Type B pancreatic cell (in vitro differentiated cells): ENCODE measurements at places on chromosomes 11 and 22. TPM values are rescaled to one million over a fixed set of nuclear protein-coding genes. Genes with fewer than 3 reads are reported as not detected.
A peak's percentile ranks its signal among the peaks of the same experiment; 100 is the strongest.

DNA sequence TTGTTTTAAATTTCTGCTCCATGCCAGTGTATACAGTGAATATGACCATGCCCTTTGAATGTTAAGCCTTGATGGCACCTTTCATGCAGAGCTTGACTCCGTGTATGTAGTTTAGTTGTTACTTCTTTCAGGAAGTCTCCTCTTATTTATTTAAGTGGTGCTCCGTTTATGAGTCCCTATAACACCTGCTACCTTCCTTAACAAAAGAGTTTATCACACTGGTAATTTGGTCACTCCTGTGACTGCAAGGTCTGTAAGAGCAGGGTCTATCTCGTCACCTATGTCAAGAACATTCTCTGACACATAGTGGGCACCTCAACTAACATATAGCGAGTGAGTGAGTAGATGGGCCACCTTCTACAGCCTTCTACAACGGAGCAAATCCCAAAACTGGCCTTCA is 152.5 kb downstream of the CCDC34 start:
- no peak for DNase-seq

- DNase-seq, result no peak
Observed at GRCh38 chr11:133659538-133660201, 127.4 kb upstream of the OPCML start.

DNA sequence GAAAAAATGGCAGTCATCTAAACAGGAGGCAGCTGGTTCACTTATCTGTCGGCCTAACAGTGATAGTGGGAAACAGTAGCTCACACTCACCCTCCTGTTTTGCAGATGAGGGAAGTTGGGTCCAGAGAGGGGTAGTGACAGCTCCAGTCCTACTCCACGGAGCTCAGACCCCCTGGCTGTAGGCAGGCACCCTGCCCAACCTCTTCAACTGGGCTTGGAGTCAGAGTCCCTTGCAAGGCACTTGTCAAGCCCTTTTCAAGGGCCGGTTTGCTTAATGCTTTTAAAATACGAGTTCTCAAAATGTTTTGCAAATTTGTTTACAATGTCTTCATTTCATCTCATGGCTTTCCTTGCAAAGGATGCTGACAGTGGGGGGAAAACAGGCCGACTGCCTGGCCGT is 75.1 kb downstream of the BMAL1 start:
- DNase-seq, result no peak

GRCh38 chr11:84322211-84322610 is 1036.0 kb upstream of the CCDC90B start:
- no peak for DNase-seq

DNA sequence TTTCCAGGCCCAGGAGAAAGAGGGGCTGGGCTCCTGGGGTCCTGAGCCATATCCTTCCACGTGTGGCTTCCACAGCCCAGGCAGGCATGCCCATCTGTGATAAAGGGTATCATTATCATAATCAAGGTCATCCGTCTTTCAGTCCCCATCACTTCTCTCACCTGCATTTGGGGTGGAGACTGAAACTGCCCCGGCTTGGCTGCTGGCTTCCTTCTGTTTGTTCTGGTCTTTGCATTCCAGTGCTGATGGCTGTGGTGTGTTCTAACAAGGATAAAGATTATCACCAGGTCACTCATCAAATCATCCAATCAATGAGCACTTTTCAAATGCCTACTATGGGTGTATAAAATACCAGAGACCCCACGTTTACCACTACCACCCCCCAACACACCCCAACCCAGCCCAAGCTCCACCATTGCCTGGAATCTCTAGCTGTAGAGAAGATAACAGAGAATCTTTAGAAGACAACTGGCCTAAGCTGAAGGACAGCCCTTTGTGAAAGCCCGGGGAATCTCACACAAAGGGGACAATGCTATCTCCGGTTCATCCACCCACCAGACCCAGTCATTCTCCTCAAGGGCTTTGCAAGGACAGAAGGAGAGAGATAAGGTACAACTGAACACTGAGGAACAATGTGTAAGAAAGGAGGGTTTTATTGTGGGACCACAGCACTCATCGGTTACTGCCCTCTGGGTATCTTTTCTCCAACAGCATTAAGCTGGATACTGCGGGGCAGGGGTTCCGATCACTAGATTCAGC is 54.9 kb downstream of the AHNAK start:
- no peak for DNase-seq

DNA sequence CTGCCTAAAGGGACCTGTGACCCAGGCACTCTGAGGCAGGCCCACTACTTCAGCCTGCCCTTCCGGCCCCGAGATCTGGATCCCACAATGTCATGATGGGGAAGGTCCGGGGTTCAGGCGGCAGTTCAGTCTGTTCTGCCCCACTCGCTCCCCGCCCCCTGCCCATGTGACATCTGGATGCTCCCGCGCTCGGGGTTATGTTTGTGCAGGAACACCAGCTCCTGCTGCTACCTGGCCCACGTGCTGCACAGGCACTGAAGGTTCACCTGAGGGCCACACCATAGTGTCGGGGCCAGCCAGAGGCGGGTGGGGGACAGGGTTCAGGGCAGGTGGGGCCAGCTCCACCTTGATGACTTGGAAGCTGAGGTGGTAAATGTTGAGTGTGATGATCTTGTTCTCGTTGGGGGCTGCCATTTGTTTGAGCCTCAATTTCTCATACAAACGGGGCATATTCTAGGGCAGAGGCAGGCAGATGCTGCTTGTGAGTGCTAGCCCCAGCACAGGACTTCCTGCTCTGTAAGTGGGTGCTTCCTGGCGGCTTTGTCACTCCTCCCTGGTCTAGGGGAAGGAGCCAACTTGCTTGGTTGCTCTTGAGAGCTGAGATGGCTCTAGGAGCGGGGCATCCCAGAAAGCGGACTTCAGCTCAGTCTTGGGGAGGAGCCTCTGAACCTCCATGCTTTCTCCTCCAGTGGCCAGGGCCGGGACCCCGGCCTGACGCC is 4.4 kb upstream of the SIPA1 start:
- no peak for DNase-seq

- DNase-seq, result no peak
Observed at GRCh38 chr11:95567685-95568084, 221.9 kb downstream of the FAM76B start.

- DNase-seq, result no peak
Observed at GRCh38 chr11:13465909-13466371, 2.9 kb upstream of the BTBD10 start.

DNA sequence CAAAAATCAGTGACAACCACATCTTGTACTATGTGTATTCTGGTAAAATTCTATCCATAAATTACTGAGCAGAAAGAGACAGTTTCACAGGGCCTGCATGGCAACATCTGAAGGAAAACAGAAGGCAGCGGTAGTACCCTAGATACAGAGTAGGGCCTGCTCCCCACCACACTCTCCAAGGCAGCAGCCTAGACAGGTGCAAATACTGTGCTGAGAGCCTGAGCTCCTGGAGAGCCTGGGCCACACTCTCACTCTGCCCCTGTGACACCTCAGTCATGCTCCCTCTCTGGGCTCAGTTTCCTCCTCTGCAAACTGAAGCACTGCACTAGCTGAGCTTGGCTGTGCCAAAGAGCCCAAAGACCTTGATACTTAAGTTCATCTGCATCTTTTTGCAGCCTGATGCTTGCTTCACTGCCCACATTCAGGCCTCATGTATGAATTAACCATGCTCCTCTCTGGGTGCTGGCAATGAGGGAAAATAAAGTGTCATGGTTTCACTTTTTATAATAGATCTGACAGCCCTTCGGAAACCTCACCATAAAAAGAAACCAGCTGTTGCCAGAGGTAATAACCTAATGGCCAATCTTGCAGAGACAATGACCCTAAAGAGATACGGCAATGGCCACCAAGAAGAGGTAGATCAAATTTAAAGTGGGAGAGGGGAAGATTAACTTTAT is 104.7 kb downstream of the PLEKHA7 start:
- no peak for DNase-seq

- DNase-seq, result no peak
Observed at GRCh38 chr22:26812731-26813130, 155.3 kb downstream of the MIAT start.

DNA sequence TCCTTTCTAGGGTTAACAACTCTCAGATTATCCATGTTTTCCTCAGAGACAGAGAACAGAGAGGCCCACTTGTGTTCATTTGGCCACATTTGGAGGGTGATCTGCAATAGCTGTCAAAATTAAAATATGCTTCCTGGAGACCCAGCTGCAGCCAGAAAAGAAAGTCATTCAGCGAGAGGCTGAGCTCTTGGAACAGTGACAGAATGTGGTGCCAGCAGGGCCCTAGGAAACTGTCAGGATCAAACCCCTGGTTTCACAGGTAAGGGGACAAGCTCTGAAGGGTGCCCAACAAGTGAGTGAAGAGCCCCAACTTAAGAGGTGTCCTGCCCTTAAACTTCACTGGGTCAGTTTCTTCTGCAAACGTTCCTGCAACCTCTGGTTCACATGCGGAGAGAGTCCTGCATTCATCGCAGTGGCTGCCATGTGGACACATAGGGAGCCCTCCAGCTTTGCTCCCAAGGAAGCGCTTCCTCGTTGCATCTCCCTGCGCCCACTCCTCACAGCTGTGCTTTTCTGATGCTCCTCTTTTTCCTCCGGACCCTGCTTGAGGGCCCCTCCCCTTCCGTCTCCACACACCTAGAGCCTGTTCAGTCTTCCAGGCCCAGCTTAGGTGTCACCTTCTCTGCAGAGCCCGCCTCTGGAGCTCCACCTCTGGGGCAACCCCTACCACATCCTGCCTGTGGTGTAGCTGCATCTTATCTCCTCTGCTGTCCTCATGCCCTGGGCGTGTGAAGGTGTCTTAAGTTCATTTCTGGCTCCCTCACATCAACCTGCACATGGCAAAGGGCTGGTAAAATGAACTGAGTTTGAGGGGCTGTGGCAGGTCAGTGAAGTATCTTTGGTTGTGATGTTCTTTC is 3.9 kb downstream of the UCP3 start:
- DNase-seq, result no peak

DNA sequence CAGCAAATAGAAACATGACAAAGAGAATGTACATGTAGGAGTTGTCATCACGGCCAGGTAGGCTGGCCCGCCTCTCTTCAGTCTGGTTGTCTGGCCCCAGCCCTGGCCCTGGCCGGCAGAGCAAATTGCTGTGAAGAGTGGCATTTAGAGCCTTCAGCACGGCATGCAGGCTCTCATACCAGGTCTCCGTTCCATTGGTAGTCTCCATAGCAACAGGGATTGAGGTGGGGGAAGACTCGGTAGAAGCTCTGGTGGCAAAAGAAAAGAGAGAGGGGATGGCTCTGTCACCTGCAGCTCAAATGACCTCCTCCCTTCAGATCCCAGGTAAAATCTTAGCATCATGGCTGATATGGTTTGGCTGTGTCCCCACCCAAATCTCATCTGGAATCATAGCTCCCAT is 10.0 kb downstream of the KCNE3 start:
- DNase-seq, result no peak

- DNase-seq, result no peak
Observed at GRCh38 chr11:488062-488461, 19.0 kb downstream of the RNH1 start.

DNA sequence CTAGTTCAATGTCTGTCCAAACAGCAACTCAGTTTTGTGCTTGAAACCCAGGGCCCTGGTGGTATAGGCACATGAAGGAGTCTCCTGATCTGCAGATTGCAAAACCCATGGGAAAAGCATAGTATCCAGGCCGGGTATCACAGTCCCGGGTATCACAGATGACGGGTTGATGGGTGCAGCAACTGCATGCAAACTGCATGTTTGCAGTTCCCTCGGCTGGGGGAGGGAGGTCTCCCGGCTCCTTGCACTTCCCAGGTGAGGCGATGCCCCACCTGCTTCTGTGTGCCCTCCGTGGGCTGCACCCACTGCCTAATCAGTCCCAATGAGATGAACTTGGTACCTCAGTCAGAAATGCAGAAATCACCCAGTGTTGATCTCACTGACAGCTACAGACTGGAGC is 53.9 kb downstream of the KCNQ1 start:
- peak; percentile 40 for DNase-seq

GRCh38 chr22:35158336-35158735 is 92.4 kb downstream of the ISX start:
- DNase-seq, result no peak

GRCh38 chr11:45457649-45458048 is 171.5 kb upstream of the SYT13 start:
- DNase-seq, result no peak

DNA sequence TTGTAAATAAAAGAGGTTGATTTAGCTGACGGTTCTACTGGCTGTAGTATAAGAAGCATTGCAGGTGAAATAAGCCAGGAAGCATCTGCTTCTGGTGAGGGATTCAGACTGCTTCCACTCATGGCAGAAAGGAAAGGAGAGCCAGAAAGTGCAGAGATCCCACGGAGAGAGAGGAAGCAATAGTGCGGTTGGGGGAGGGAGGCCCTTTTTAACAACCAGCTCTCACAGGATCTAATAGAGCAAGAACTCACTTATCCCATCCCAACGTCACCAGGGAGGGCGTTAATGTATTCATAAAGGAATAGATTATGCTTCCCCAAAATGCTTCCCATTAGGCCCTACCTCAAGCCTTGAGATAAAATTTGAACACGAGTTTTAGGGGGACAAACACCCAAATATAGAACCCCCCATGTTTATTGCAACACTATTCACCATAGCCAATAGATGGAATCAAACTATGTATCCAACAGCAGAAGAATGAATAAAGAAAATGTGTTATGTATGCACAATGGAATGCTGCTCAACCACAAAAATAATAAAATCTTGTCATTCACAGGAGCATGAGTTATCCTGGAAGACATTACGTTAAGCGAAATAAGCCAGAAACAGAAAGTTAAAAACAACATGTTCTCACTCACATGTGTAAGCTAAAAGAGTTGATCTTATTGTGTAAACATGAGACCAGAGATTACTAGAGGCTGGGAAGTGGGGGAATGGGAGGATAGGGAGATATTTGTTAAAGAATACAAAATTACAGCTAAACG is 908.3 kb upstream of the ANO3 start:
- no peak for DNase-seq

DNA sequence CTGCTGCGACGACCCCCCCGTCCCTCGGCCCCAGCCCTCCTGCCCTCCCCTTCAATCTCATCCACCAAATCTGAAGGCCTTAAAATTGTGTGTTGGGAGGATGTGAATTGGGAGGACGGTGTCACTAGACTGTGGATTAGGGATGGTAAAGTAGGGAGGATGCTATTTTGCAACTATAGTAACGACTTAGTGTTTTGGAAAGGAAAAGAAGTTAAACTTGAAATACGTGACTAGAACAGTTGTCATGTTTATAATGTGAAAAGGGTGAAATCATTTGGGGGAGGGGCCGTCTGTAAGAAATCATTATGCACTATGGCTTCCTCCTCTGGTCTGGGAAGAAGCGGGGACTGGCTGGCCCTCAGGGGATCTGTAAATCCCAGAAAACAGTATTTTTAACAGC is 43.4 kb upstream of the NNMT start:
- DNase-seq, result no peak

Gene SHISAL1
- total RNA-seq, result 2.3 and 2.8 TPM in 2 replicates

Gene GRIA4
- total RNA-seq, result 26.7 and 58.5 TPM in 2 replicates

Gene B3GAT1
- total RNA-seq, result 3.5 and 4.8 TPM in 2 replicates

Gene C1QTNF4
- 0.43 and 11.7 TPM in 2 replicates for total RNA-seq

Gene NTM
- 10.6 and 19.2 TPM in 2 replicates for total RNA-seq

Gene KREMEN1
- total RNA-seq, result 26.2 and 29.1 TPM in 2 replicates

Gene CRYBB2
- total RNA-seq, result 0.33 TPM in 1 of 2 replicates, not detected in the other

Gene CASP5
- total RNA-seq, result 0.95 TPM in 1 of 2 replicates, not detected in the other

Gene HIPK3
- total RNA-seq, result 63.9 and 75.3 TPM in 2 replicates

Gene AGBL2
- total RNA-seq, result 5.8 and 5.9 TPM in 2 replicates

Gene UBE2L3
- 60.8 and 63.1 TPM in 2 replicates for total RNA-seq
